Upper lobe of left lung (tissue), 6 donors: ENCODE measurements at places on chromosomes 11 and 22. TPM values are rescaled to one million over a fixed set of nuclear protein-coding genes. Genes with fewer than 3 reads are reported as not detected.

MS4A5 gene
- not detected for total RNA-seq

C11orf16 gene
- total RNA-seq: 4.3 TPM

ELMOD1 gene
- 0.15 TPM for total RNA-seq

C11orf42 gene
- total RNA-seq: not detected

MUC5AC gene
- 1.0 TPM for total RNA-seq

APOBEC3F gene
- 7.0 TPM for total RNA-seq

SPDYC gene
- total RNA-seq: not detected

GRM5 gene
- 0.30 TPM for total RNA-seq

SYTL2 gene
- total RNA-seq: 18.9 TPM

TMEM191C gene
- 2.7 TPM for total RNA-seq

GSTT4 gene
- total RNA-seq: not detected

OTOG gene
- not detected for total RNA-seq

OR8D4 gene
- total RNA-seq: not detected

LGR4 gene
- 5.0 TPM for total RNA-seq

E2F8 gene
- total RNA-seq: 0.74 TPM
